ENCODE measurements at places on chromosomes 11 and 22.

DNA sequence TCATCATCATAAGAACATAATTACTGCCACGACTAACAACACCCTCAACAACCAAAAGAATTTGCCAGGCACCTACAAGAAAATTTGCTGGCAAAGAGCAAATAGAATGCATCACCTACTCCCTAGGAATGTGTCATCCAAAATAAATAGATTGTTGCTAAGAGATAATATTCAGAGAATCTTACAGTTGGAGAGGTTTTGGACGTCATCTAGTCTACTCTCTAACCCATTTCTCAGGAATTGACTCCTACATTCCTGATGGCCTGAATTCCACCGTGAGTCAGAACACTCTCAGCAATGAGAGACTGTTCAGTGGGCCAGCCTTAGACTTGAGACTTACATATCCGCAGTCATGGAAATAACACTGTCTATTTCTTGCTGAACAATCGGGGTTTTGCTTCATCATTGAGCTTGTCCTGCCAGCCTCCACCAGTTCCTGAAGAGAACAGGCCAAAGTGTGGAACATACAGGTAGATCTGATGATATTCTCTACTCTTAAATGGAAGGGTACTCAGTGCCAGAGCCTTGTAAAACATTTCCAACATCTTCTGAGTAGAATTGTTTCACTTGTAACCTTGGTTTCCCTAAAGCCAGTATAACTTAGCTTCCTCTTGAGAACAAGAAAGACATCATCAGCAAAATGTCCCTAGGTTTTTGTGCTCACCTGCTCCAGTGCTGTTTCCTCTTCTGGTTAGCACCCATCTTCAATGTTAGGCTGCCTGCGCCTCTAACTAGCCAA is 8.3 kb downstream of the KIRREL3 start:
- peak; percentile 88 for DNase-seq

- no peak for DNase-seq
Measured at GRCh38 chr11:128471138-128471661, 116.2 kb downstream of the ETS1 start.

DNA sequence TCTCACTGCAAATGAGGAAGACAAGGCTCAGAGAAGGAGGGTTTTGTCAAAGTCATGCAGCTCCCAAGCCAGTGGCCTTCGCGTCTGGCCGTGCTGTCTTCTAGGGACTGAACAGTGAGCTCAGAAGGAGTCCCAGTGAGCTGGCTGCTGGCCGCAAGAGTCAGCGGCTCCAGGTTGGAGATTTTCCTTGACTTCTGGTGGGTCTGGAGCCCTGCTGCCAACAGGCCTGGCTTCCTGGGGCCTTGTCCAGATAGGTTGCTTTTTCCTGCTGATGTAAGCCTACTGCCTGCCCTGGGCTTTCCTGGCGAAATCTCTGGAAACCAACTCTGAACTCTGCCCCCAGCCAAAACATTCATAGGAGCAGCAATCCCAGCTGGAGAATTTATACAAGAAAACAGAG is 272.7 kb upstream of the CADM1 start:
- no peak for DNase-seq

DNA sequence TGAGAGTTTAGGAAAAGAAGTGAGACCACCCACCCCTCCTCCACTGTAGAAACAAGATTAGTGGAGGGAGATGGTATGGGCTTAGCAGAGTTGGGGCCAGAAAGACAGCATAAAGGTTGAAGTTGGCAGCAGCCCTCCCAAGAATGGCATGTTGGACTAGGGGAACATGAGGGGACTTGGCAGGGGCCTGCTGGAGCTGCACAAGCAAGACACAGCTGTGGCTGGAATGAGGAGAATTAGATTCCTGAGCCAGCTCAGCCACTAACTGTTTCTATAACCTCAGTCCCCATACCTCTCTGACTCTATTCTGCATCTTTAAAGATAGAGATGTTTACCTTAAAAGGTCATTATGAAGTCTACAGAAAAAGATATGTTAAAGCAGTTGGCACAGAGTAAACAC is 13.2 kb downstream of the MAP6 start:
- DNase-seq = no peak

DNA sequence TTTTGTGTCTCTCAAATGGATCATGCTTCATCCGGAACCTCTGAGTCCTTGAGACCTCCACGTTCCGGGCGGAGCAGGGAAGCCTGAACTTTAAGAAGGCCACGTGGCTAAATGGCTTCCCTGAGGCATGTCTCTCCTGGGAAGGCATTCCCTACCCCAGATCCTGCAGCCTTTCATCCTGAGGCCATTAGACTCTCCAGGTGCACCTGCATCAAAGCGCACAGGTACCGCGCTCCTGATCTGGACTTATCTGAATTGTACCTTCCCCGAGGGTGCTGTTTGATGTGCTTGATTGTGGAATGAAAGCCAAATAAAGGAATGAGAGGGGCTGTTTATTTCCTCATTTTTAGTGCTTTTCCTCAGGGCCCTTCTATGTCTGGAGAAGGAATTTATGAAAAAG is 22.5 kb downstream of the C22orf31 start:
- no peak for DNase-seq

DNA sequence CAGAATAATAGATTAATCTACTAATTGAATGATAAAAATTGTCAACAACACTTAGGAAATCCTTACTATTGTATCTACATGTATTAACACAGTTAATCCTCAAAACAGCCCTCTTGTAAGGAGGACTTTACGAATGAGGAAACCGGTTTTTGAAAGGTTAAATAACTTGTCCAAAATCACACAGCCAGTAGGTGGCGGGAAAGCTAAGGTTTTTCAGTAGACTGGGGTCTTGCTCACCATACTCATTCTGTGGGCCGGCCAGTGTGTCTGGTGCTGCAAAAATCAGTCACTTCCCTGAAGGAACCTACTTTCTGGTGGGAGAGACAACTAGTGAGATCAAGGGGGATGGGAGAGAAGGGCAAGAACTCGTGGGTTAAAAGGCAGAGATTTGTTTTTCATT is 3.8 kb downstream of the DCPS start:
- DNase-seq = peak; percentile 38

GRCh38 chr22:30922151-30922611 is 46.4 kb downstream of the MORC2 start:
- peak; percentile 81 for DNase-seq

- DNase-seq = no peak
Measured at GRCh38 chr22:43183496-43184277, 3.2 kb downstream of the TTLL12 start.

DNA sequence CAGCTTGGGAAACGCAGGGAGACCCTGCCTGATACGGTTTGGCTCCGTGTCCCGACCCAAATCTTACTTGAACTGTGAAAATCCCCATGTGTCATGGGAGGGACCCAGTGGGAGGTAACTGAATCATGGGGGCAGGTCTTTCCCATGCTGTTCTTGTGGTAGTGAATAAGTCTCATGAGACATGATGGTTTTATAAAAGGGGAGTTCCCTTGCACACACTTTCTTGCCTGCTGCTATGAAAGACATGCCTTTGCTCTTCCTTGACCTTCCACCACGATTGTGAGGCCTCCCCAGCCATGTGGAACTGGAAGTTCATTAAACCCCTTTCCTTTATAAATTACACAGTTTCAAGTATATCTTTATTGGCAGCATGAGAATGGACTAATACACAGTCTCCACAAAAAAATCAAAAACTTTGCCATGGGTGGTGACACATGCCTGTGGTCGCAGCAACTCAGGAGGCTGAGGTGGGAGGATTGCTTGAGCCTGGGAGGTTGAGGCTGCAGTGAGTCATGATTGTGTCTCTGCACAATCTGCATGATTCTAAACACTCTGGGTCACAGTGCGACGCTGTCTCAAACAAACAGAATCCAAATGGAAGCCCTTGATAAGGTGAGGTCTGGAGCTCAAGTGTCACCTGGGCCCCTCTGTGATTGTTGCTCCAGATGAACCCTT is 34.9 kb downstream of the SYN3 start:
- DNase-seq = no peak

GRCh38 chr11:83764643-83765042 is 478.5 kb upstream of the CCDC90B start:
- DNase-seq = no peak

DNA sequence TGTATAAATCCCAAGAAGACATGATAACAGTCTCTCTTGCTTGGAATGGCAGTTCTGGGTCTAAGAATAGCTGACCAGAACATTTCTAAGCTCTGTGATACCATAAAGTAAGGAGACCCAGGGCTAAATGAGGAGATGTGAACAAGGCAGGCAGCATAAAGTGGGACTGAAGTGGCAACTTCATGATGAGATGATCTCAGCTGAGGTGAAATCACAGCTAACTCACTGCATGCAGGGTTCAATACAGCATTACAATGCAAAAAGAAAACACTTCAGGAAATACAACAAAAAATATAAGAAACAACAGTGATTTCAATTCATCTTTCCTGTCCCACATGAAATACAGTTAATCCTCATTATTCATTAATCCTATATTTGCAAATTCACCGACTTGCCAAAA is 44.6 kb downstream of the MRE11 start:
- DNase-seq = no peak
